ENCODE measurements at places on chromosomes 16 and 17. TPM values are rescaled to one million over a fixed set of nuclear protein-coding genes. Genes with fewer than 3 reads are reported as not detected.

C16orf86 gene
- 3.6 TPM for total RNA-seq

ESRP2 gene
- 0.35 TPM for total RNA-seq

DNA sequence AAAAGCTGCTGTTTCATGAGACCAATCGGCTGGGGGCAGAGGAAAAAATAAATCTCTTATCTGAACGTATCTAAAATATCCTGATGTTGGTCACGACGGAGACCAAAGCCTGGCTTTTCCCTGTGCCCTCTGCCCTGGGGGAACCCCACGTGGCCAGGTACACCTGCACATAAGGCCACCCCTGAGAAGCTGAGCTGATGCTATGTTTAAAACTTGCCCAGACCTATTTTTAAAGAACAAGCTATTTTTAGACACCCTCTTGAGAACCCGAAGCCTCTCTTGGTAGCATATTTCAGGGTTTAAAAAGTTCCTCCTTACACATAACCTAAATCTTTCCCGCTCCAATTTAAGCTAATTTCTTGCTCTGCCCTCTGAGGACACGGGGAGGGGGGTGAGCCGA, 210.4 kb downstream of the GSG1L start:
- DNase-seq: no peak

GRCh38 chr16:50599494-50599893, 51.3 kb downstream of the NKD1 start:
- no peak for DNase-seq

- no peak for DNase-seq
Measured at GRCh38 chr17:52465407-52465806, 306.9 kb upstream of the CA10 start.

DNA sequence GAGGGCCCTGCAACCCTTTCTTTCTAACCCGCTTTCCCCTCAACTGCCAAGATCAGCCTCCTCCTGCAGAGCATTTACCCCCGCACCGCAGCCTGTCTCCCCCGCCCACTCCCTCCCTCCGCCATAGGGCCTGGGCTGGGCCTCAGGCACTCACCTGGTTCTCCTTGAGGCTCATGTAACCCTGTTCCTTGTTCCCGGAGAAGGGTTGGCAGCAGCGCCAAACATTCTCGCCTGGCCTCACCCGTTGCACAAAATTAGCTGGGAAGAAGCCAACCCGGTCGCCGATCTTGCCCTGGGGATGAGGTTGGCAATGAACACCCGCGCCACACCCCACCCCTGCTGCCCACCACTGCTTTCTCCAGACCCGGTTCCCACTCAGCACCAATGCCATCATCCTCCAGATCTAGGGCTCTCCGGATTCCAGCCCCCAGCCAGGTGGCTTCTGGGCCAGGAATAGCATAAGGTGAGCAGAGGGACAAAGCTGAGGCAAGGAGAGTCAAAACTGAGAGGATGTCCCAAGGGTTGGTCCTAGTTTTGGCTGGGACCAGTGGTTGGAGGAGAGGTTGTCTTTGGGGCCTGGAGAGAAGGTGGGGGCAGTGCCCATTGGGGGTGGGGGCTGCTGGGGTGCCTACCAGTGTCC, 12.8 kb downstream of the STAC2 start:
- DNase-seq: no peak

DNA sequence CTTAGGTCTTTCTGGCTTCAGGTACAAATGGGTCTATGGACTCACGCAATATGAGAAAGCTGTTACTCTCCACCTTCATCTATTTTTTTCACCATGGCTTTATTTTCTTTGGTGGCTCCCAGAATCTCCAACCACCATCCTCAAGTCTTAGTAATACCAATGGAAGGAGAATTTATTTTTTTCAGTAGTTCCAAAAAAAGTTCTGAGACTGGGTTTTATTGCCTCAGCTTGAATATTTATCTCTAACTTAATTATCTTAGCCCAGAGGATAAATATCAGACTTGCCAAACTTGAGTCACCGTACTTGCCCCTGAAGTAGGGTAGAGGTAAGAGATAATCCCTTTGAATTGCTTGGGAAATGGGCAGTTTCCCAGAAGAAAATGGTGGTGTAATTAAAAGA, 23.2 kb upstream of the CACNG3 start:
- no peak for DNase-seq

GRCh38 chr17:81922566-81923301, 4.8 kb upstream of the SIRT7 start:
- no peak for DNase-seq
